ENCODE measurements at places on chromosomes 5 and 9. TPM values are rescaled to one million over a fixed set of nuclear protein-coding genes. Genes with fewer than 3 reads are reported as not detected.

TLE1 gene
- total RNA-seq, result 24.8 TPM

GPR151 gene
- not detected for total RNA-seq

SLC27A6 gene
- total RNA-seq, result 0.06 TPM

PCDHB10 gene
- total RNA-seq, result 0.66 TPM

SPATA31A3 gene
- total RNA-seq, result not detected

UGT3A2 gene
- not detected for total RNA-seq

LYRM7 gene
- 5.1 TPM for total RNA-seq

PWWP2A gene
- total RNA-seq, result 20.1 TPM

URM1 gene
- 40.7 TPM for total RNA-seq

WDR31 gene
- 2.1 TPM for total RNA-seq

CDC25C gene
- 3.0 TPM for total RNA-seq

LOX gene
- 78.5 TPM for total RNA-seq

SERINC5 gene
- total RNA-seq, result 14.9 TPM

All from aortic smooth muscle cell (primary cell).